ENCODE measurements at places on chromosomes 1 and 21.

DNA sequence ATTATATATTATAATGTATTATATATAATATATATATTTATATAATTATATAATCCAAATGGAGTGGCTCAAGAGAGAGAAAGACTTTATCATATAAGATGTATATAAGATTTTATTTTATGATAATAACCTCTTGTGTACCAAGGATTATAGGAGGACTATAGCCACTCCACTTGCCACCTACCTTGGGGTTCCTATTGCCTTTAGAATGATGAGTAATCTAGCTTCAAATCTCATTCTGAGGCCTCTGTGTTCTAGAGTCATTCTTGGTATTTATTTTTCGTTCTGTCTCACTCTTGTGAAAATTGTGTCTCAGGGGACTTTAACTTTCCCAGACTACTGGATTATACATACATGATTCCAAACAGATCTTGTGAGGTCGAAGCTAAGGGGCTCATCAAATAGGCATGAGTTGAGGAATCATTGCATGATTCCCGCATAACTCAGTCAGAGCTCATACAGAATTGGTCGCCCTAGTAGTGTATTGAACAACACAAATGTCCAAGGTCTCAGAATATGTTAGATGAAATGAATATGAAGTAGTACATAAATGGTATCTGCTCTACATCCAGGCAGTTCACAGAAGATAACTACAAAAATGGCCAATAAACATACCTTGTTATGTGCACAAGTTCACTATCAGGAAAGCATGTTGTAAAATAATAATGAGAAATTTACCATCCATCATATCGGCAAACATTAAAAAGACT, 159.5 kb upstream of the RNPC3 start:
- no peak for DNase-seq

DNA sequence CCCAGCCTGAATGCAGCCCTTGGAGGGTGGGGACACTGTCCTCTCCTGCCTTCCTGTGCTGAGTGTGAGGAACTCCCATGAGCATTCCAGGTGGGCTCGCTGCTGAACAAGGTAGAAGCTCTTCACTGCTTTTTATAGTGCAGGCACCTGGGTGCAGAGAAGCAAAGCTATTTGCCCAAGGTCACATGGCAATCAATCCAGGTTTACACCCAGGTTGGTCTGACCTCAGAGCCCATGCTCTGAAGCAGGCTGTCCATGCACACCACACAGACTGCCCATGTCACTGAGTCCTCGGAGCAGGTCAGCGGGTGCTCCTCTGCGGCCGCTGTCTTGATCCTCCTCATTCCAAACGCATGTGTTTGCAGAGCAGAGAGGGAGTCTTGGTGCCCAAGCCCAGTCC, 323.4 kb upstream of the VAMP3 start:
- no peak for DNase-seq

DNA sequence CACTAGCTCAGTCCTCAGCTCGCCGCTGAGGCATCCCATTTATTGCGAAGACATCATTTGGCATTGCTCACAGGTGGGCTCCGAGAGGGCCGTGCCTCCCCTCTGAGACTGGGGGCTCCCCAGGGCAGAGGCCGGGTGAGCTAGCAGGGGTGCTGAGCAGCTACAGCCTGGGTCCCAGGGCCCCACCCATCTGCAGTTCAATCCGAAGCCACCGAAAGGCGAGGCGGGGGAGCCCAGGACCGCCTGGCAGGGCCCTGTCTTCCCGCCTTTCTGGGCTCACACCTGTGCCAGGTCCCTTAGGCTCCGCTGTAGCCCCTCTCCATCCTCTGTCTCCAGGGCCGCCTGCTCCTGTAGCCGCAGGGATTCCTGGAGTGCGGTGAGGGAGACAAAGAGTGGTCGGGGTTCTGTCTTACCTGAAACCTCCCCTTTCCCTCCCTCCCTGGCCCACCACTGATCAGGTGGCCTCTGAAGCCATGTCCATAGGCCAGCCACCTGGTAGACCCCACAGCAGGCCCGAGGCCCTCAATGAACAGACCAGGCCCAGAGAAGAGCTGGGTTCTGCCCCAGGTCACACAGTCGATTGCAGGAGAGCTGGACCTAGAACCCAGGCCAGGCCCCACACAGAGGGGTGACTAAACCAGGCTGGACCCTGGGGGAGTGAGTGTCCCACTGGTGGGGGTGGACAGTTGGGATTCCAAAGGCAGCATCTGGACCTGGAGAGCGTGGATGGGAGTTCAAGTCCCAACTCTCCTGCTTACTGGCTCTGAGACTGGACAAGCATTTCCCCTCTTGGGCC, 18.1 kb upstream of the NBPF1 start:
- no peak for DNase-seq

DNA sequence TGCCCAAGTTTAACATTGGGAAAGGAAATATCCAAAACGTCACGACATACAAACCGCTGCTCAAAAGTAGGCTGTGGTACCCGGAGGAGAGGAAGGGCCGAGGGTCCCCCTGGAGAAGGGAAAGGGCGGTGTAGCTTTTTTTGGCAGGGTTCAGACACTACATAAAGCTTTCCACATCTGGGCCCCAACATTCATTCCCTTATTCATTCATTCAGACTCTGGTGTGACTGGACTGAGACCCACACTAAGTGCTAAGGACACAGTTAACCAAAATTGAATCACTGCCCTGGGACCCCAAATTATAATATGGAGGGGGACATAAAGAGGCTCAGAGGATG, 10.3 kb upstream of the COL8A2 start:
- no peak for DNase-seq

DNA sequence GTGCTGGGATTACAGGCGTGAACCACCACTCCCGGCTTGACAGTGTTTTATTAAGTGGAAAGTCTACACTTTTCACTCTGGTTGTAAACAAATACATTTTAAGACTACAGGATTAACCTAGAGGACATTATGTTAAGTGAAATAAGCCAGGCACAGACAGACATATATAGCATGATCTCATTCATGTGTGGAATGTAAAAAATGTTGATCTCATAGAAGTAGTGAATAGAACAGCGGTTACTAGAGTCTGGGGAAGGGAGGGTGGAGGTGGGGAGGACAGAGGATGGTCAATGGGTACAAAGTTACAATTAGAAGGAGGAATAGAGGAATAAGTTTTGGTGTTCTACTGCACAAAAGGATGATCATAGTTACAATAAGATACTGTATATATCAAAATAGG, 16.9 kb downstream of the CTH start:
- no peak for DNase-seq

DNA sequence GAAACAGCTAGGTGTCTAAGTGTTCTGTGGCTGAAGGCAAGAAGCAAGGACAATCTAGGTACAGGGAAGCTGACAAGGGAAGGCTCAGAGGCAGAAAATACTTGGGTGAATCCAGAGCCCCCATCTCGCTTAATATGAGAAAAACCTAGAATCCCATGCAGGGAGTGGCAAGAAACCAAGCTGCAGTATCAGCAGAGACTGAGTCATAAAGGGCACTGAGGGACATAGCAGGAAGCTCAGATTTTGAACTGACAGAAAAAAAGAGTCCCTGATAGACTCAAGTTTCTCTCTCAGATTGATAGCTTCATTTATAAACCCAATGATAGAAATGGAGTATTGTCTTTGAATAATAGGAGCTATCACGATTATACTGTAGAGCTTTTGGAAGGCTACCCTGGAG, 77.3 kb upstream of the KCNJ15 start:
- no peak for DNase-seq

- no peak for DNase-seq
Measured at GRCh38 chr1:151282883-151283725, 1.0 kb downstream of the ZNF687 start.

GRCh38 chr1:202145068-202145743, 669 bp upstream of the ARL8A start:
- DNase-seq, result no peak

DNA sequence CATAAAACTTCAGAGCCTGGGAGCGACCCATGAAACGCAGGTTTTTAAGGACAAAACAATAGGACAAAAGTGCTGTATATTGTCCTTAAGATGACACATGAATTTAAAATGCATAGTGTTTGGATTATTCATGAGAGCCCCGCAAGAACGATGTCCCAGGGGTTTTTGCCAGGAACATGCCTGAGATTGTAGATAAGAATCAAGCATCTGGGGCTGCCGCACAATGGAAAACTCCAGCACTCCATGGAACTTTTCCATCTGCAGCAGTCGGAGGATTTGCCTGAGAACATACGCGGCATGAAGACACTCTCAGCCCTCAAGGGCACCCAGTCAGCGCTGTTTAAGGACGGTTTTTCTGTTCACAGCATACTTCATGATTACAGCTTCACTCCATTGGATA, 5.3 kb upstream of the ERG start:
- no peak for DNase-seq

GRCh38 chr1:6867729-6868659, 82.7 kb downstream of the CAMTA1 start:
- DNase-seq, result no peak

DNA sequence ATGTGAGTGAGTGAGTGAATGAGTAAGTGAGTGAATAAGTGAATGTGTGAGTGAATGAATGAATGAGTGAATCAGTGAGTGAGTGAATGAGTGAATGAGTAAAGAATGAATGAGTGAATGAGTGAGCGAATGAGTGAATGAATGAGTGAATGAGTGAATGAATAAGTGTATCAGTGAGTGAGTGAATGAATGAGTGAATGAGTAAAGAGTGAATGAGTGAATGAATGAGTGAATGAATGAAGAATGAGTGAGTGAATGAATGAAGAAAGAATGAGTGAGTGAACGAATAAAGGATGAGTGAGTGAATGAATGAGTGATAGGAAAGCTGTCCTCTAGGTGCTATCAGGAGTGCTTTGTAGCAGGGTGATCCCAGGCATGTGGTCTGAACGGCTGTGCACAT, 35.7 kb downstream of the CFAP74 start:
- no peak for DNase-seq

- no peak for DNase-seq
Measured at GRCh38 chr1:195251900-195252299, 1356.3 kb downstream of the KCNT2 start.

DNA sequence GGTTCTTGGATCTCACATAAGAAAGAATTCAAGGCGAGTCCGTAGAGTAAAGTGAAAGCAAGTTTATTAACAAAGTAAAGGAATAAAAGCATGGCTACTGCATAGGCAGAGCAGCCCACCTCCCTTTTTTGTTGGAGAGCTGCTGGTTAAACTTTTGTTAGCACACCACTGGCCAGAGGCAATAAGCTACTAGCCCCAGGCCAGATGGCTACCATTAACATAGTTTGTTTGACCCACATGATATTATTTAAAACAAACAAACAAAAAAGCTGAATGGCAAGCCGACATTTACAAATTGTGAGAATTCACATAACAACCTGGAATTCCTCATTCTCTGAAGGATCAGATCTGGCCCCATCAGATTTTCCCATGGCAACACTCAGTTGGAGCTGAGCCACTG, 19.1 kb upstream of the PAXBP1 start:
- no peak for DNase-seq

- no peak for DNase-seq
Measured at GRCh38 chr1:40064797-40065499, 24.4 kb downstream of the CAP1 start.

- DNase-seq, result no peak
Measured at GRCh38 chr1:54377040-54377691, 29.0 kb downstream of the SSBP3 start.

GRCh38 chr1:6234502-6235295, 1.1 kb downstream of the ICMT start:
- DNase-seq, result no peak

DNA sequence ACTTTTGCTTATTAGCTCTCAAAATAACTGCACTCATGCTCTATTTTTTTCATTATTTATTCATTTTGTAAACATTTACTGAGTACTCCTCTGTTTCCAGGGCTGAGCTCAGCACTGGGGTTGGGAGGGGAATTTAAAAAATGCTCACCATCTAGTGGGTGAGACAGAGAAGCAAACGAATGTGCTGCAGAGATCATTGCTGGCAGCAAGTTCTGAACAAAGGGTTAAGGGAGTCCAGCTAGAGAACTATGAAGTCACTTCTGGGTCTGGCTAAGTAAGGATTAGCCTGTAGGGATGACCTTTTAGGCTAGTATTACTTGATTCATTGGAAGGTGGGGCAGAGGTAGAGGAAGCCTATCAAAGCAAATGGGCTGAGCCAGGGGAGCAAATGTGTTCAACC, 99.1 kb upstream of the ZNF644 start:
- DNase-seq, result no peak

GRCh38 chr1:230379928-230380327, 46.2 kb downstream of the PGBD5 start:
- no peak for DNase-seq

DNA sequence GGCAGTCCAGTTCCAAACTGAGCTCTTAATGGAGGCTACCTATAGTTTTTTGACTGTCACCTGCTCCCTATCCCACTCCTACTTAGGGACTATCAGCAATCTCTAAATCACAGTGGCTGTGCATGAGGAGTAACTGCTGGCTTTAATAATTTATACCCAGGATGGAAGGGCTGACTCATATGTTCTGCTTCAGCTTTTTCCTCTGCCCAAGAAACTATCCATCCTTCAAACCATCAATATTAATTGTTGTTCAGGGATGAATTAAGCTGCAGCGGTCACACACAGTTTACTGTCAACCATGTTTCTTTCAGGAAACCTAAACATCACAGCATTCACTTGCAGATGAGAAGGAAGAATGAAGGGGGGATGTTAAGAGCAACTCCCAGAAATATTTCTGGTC, 9.0 kb upstream of the PGBD5 start:
- DNase-seq, result no peak

DNA sequence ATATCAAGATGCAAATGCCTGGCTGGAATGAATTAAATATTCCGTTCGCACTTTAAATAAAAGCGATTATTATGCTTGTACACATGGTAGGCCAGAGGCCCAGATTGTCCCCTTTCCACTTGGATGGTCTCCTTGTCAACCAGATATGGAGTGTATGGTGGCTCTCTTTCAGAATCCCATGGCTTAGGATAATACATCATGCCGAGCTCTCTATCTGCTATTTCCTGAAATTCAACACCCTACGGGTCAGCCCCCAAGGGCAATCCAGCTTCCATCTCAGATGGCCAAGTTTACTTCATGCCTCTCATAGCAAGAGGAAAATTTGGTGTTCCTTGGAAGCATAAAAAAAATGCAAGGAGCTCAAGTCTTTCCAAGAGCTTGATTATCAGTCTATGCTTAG, 25.4 kb upstream of the FMO1 start:
- DNase-seq, result no peak

- DNase-seq, result no peak
Measured at GRCh38 chr1:153587314-153587713, 21.7 kb upstream of the S100A2 start.

GRCh38 chr21:24093032-24093431, 1514.2 kb downstream of the MRPL39 start:
- no peak for DNase-seq

- no peak for DNase-seq
Measured at GRCh38 chr1:76105372-76105771, 30.8 kb downstream of the ST6GALNAC3 start.
